ENCODE measurements at places on chromosomes 1 and 21.

DNA sequence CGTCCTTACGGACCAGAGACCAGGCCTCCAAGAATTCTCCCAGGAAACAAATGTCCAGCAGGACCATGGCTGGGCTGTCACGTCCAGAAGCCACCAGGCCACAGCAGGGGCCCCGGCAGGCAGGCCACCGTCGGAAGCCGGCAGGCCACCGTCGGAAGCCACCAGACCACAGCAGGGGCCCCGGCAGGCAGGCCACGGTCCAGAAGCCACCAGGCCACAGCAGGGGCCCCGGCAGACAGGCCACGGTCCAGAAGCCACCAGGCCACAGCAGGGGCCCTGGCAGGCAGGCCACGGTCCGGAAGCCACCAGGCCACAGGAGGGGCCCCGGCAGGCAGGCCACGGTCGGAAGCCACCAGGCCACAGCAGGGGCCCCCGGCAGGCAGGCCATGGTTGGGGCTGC, 67.0 kb upstream of the PDE9A start:
- no peak for DNase-seq

DNA sequence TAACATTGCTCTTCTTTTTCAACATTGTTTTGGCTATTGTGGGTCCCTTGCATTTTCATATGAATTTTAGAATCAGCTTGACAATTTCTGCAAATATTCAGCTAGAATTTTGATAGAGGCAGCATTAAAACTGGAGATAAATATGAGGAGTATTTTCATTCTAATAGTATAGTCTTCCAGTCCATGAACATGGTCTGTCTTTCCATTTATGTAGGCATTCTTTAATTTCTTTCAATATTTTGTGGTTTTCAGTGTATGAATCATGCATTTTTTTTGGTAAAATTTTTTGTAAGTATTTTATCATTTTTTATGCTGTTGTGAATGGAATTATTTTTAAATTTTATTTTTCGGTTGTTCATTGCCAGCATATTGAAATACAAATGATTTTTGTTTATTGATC, 97.2 kb downstream of the DNAH14 start:
- no peak for DNase-seq

- DNase-seq = peak; percentile 85
Measured at GRCh38 chr1:162023547-162024501, at the start of gene OLFML2B. Gene OLFML2B, minus strand, starts transcription at chr1:162023869. Its CDS starts 439 bp downstream, at chr1:162023430.

DNA sequence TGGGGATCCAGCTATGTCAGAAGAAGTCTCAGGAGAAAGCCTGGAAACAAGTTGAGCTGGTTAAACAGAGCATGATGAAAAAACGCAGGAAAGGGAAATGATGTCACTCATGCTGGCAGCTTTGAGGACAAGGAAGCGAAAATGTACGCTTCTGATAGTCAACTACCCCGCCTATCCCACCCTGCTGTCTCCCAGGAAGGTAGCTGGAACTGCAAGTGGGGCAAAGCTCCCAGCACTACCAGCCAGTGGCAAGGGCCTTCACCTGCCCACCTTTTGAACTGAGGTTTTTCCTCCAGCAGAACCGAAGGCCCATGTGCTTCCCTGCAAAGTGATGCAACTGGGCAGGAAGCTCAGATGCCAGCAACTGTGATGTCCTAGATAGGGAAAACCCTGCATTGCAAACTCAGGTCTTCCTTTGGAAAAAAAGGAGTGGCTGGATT, 6.3 kb upstream of the IL20 start:
- no peak for DNase-seq
